ENCODE measurements at places on chromosomes 4 and X.

GRCh38 chr4:30939069-30939468 lies 218.9 kb downstream of the PCDH7 start:
- H3K4me1 ChIP-seq = peaks cover 21% of the 10 kb centered on the region
- no peak overlapping the region for H3K4me3 ChIP-seq
- H3K27ac ChIP-seq = no peak overlapping the region
- H3K27me3 ChIP-seq = no peaks in the 10 kb centered on the region
- no peaks in the 10 kb centered on the region for H3K36me3 ChIP-seq
- DNase-seq = no peak

DNA sequence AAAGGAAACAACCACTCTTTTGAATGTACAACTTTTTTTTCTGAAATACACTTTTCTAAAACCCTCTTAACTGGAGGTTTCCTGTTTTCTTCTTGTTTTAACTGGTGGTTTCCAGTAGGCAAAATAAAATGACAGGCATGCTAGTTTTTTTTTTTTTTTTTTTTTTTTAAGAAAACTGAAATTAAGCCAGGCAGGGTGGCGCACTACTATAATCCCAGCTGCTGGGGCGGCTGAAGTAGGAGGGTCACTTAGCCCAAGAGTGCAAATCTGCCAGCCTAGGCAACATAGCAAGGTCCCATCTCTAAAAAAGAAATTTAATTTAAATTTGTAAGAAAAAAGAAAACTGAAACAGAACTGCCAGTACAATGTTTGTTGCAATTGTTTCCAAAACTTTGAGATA lies 44.0 kb downstream of the TMEM144 start:
- DNase-seq = no peak
- no peak overlapping the region for H3K4me3 ChIP-seq
- no peaks in the 10 kb centered on the region for H3K4me1 ChIP-seq

DNA sequence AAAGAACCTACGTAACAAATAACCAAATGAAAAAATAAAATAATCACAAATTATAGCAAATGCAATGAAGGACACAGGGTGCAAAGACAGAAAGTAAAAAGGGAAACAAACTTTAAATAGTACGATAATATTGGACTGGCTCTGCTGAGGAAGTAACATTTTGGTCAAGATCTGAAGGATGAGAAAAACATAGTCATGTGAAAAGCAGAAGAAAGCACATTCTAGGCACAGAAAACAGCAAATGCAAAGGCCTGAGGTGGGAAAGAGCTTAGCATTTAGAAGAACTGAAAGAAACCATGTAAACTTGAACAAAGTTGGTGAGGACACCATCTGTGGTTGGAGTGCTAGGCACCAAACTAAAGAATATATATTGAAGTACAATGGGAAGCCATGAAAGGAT lies 111.2 kb downstream of the PPP3CA start:
- H3K4me3 ChIP-seq = no peak overlapping the region
- no peaks in the 10 kb centered on the region for H3K27me3 ChIP-seq
- H3K4me1 ChIP-seq = peaks cover 24% of the 10 kb centered on the region
- DNase-seq = no peak

- no peak for DNase-seq
- H3K4me1 ChIP-seq = no peaks in the 10 kb centered on the region
- no peak overlapping the region for H3K27ac ChIP-seq
- H3K36me3 ChIP-seq = no peaks in the 10 kb centered on the region
These were observed 544.9 kb upstream of the CPXCR1 start for GRCh38 chrX:88202149-88202548.

GRCh38 chr4:4332529-4332928 lies 42.5 kb downstream of the ZBTB49 start:
- peaks cover 15% of the 10 kb centered on the region for H3K27me3 ChIP-seq
- DNase-seq = no peak
- H3K27ac ChIP-seq = no peak overlapping the region
- no peak overlapping the region for H3K4me3 ChIP-seq
- peaks cover 8% of the 10 kb centered on the region for H3K4me1 ChIP-seq

DNA sequence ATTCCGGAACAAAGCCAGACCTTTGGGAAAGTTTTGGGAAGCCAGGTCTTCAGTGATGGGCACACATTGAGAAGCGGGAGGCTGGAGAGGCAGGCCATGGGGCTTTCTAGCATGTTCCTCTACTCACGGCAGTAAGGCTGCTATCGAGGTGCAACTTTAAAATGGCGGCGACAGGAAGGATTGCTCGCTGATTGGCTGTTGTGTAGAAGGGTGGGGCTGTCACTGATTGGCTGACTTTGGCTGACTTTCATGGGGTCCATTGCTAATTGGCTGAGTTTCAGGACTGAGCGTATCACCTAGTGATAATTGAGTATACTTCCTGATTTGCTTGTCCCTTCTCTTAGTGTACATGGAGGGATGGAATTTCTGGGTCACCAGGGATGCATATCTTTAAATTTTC lies 19.7 kb upstream of the GLOD5 start:
- no peak overlapping the region for H3K27ac ChIP-seq
- H3K4me3 ChIP-seq = no peak overlapping the region
- H3K27me3 ChIP-seq = no peaks in the 10 kb centered on the region
- peaks cover 7% of the 10 kb centered on the region for H3K4me1 ChIP-seq

- no peak for DNase-seq
- no peaks in the 10 kb centered on the region for H3K27me3 ChIP-seq
- H3K36me3 ChIP-seq = no peaks in the 10 kb centered on the region
- H3K4me3 ChIP-seq = no peak overlapping the region
- no peak overlapping the region for H3K27ac ChIP-seq
These were observed 66.7 kb upstream of the PRPS1 start for GRCh38 chrX:107561468-107562215.
